ENCODE measurements at places on chromosomes 7 and 10. TPM values are rescaled to one million over a fixed set of nuclear protein-coding genes. Genes with fewer than 3 reads are reported as not detected.
A peak's percentile ranks its signal among the peaks of the same experiment; 100 is the strongest.

CALN1 gene
- not detected for total RNA-seq

TAF3 gene
- 16.8 TPM for total RNA-seq

TLX1 gene
- total RNA-seq: not detected

GRCh38 chr10:43867113-43867512 lies 218.4 kb upstream of the ZNF32 start:
- no peaks in the 10 kb centered on the region for H3K36me3 ChIP-seq
- no peak overlapping the region for H3K27ac ChIP-seq
- H3K4me3 ChIP-seq: no peak overlapping the region
- no peaks in the 10 kb centered on the region for H3K27me3 ChIP-seq

DNA sequence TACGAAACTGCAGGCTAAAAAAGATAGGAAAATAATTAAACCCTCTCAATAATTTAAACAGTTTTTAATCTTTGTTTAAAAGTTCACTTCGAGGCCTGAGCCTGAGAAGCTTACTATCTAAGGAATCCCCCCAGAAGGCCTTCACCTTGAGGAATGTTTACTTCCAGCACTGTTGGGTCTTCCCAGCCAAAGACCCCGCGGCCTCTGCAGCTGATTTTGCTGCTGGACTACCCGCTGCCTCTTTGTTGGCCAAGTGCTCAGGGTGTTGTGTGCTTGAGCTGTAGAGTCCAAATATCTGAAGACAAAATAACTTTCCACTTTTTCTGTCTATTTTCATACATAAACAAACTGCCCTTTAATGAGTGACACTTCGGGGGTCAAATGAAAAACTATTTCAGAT lies 292.7 kb downstream of the GLRX3 start:
- H3K36me3 ChIP-seq: no peaks in the 10 kb centered on the region
- H3K27me3 ChIP-seq: no peaks in the 10 kb centered on the region
- H3K4me1 ChIP-seq: no peaks in the 10 kb centered on the region
- no peak overlapping the region for H3K4me3 ChIP-seq
- DNase-seq: no peak
- no peak overlapping the region for H3K27ac ChIP-seq

- H3K27me3 ChIP-seq: peaks cover 64% of the 10 kb centered on the region
- H3K4me3 ChIP-seq: no peak overlapping the region
- peaks cover 2% of the 10 kb centered on the region for H3K4me1 ChIP-seq
- no peak overlapping the region for H3K27ac ChIP-seq
- no peaks in the 10 kb centered on the region for H3K36me3 ChIP-seq
- no peak for DNase-seq
These were observed 2.5 kb downstream of the PDLIM1 start for GRCh38 chr10:95288303-95288702.

- DNase-seq: no peak
- no peak overlapping the region for H3K27ac ChIP-seq
- H3K27me3 ChIP-seq: no peaks in the 10 kb centered on the region
- no peaks in the 10 kb centered on the region for H3K4me1 ChIP-seq
- H3K36me3 ChIP-seq: no peaks in the 10 kb centered on the region
These were observed 202.6 kb upstream of the ZMIZ1 start for GRCh38 chr10:78865931-78866717.

DNTT gene
- total RNA-seq: not detected

DNA sequence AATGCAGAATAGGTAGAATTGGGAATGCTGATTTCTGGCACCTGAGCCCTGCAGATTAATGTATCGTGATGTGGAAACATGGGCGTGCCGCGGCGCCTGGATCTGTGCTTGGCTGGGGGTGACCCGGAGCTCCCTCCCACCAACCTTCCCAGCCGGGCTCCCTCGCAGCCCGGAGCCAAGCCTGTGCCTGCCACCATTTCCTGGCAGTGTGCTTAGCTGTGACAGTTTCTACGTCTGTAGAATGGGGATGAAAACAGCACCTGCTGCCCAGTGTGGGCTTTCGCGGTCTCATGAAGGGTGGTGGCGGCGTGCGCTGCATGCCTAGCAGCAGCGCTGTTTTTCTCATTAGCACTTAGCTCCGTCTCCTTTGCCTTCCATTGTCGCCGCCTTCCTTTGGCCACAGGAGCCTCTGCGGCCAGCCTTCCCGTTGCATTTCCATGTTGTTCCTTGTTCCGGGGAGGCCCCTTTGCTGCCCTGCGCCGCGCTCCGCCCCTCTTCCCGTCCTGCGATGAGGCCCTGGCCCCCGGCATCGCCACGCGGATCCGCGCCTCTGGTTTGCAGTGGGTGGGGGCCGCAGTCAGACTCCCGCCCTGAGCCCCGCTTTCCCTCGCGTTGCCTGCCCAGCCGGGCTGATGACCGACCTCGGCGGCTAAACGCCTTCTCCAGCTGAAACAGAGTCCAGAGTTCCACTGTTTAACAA lies 84.2 kb downstream of the CUL1 start:
- no peaks in the 10 kb centered on the region for H3K4me1 ChIP-seq
- H3K27me3 ChIP-seq: no peaks in the 10 kb centered on the region
- no peak for DNase-seq

CNNM1 gene
- 0.70 TPM for total RNA-seq

GRCh38 chr7:52668435-52668834 lies 367.0 kb upstream of the POM121L12 start:
- H3K36me3 ChIP-seq: no peaks in the 10 kb centered on the region
- H3K4me3 ChIP-seq: no peak overlapping the region
- DNase-seq: no peak

- H3K36me3 ChIP-seq: no peaks in the 10 kb centered on the region
- DNase-seq: no peak
- peaks cover 18% of the 10 kb centered on the region for H3K4me1 ChIP-seq
- peaks cover 19% of the 10 kb centered on the region for H3K27me3 ChIP-seq
These were observed 40.3 kb downstream of the CYTH3 start for GRCh38 chr7:6232116-6232515.

DNA sequence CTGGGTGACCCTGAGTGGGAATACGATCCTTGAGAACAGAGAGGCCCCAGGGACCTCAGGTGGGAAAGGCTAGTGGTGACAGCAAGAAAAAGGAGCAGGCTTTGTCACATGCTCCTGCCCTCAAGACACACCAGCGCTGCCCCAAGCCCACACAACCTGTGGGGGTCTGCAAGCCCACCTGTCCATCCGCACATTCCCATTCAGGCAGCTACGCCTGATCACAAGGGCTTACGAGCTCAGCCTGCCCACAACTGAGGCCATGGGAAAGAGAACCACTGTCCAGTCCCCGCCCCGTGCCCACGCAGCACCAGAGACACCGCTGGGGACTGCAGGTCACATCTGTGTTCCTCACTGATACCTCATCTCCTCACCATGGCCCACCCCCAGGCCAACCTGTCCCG lies 26.7 kb downstream of the EBF3 start:
- H3K4me3 ChIP-seq: no peak overlapping the region
- no peaks in the 10 kb centered on the region for H3K4me1 ChIP-seq
- no peak overlapping the region for H3K27ac ChIP-seq

- H3K4me1 ChIP-seq: no peaks in the 10 kb centered on the region
- no peak overlapping the region for H3K4me3 ChIP-seq
- H3K27me3 ChIP-seq: peaks cover under 1% of the 10 kb centered on the region
- H3K27ac ChIP-seq: no peak overlapping the region
- DNase-seq: no peak
These were observed 55.8 kb upstream of the FGFR2 start for GRCh38 chr10:121654021-121654545.

AMPH gene
- not detected for total RNA-seq

- no peaks in the 10 kb centered on the region for H3K27me3 ChIP-seq
- H3K27ac ChIP-seq: no peak overlapping the region
- H3K4me3 ChIP-seq: no peak overlapping the region
- H3K4me1 ChIP-seq: no peaks in the 10 kb centered on the region
- DNase-seq: peak; percentile 33
- H3K36me3 ChIP-seq: no peaks in the 10 kb centered on the region
These were observed 89.9 kb downstream of the CDH23 start for GRCh38 chr10:71486484-71487114.

DNA sequence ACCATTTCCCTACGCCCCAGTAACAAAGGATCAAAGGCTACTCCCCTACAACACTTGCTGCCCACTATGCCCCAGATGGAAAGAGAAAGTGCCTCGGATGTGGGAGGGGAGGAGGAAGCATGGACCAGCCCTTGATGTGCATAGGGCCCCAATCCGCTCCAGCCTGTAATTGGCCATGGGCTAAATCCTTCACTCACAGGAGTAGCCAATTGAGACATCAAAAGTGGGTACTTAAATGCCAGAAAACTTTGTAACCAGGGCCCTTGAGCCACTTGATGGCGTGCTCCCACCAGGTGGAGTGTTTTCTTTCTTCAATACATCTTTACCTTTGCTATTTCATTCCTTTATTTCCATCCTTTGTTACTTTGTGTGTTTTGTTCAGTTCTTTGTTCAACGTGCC lies 500.5 kb upstream of the LRRN3 start:
- H3K36me3 ChIP-seq: no peaks in the 10 kb centered on the region
- no peaks in the 10 kb centered on the region for H3K27me3 ChIP-seq
- peaks cover 2% of the 10 kb centered on the region for H3K4me1 ChIP-seq
- H3K27ac ChIP-seq: no peak overlapping the region
- no peak overlapping the region for H3K4me3 ChIP-seq

OR6V1 gene
- not detected for total RNA-seq

RNF148 gene
- not detected for total RNA-seq

- peaks cover 64% of the 10 kb centered on the region for H3K36me3 ChIP-seq
- peaks cover 32% of the 10 kb centered on the region for H3K4me1 ChIP-seq
- no peak for DNase-seq
- H3K27ac ChIP-seq: peak overlapping the region; percentile 100
- peak overlapping the region; percentile 97 for H3K4me3 ChIP-seq
- H3K27me3 ChIP-seq: peaks cover 14% of the 10 kb centered on the region
These were observed 1.5 kb downstream of the KMT2E start for GRCh38 chr7:105015390-105015965.

DNA sequence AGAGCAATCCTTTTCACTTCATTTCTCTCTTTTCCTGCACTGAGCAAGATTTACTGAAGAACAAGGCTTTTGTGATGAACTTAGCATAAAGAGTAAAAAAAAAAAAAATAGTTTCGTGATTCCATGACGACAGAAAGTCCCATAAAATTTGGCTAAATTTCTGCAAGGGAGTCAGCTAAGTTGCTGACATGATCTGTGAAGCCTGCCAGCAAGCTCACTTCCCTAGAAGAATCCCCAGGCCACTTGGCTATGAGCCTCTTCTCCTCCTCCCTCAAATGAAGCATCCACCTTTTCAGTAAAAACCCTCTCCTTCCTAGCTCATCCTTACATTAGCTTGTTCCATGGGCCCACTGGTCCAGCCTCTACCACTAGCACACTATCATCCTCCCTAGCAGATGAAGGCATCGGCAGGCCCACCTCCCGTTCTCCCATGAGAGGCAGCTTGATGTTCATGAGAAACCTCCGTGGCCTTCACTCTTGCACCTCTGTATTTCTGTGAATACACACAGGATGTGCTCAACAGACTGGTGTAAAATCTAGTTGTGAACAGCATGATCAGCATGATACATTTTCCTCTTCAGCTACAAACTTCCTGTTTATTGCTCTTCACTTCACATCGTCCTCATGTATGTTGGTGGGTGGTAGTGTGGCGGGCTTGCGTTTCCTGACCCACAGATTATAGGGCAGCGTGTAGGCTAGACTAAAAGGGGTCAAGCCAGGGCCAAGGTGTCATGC lies 30.9 kb downstream of the GIMAP8 start:
- peaks cover 37% of the 10 kb centered on the region for H3K36me3 ChIP-seq
- H3K27ac ChIP-seq: peak overlapping the region; percentile 99
- H3K4me3 ChIP-seq: peak overlapping the region; percentile 77
- peak; percentile 24 for DNase-seq
- no peaks in the 10 kb centered on the region for H3K27me3 ChIP-seq
- peaks cover 89% of the 10 kb centered on the region for H3K4me1 ChIP-seq

DNA sequence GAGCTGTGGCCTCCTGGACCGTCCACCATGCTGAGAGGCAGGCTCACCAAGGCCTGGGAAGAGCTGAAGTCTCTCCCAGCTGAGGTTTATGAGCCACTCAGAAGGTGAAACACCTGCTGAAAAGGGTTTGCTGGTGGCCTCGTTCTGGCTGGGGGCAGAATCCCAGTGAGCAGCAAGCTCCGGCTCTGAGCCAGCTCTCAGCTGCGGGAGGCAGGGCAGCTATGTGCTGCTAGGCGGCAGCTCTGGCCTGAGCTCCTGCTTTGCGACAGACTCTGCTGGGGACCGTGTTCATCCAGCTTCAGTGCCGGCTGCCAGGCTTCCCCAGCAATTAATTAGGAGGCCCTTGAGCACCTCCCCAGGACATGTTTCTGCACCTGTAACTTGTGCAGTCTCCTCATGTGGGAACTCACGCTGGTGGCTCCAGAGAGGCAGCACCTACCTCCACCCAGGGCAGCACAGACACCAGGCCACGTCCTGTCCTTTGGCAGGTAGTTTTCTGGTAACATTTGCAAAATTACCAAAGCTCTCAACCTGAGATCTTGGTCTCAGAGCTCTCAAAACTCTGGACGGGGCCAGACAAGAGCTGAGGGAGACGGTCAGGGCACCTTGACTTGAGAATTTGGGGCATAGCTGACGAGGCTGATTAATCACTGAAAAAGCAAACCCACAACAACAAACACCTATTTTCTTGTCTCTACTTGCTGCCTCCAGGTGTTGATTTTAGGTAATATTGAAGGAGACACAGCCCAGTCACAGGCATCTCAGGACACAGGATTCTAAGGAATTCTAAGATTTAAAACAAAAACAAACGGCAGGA lies 185.0 kb downstream of the TCERG1L start:
- no peaks in the 10 kb centered on the region for H3K36me3 ChIP-seq
- DNase-seq: no peak
- no peak overlapping the region for H3K27ac ChIP-seq
- peaks cover 4% of the 10 kb centered on the region for H3K4me1 ChIP-seq

GRCh38 chr7:50333221-50333651 lies 28.7 kb downstream of the IKZF1 start:
- H3K4me1 ChIP-seq: peaks cover 63% of the 10 kb centered on the region
- no peak for DNase-seq
- peak overlapping the region; percentile 82 for H3K27ac ChIP-seq
- H3K36me3 ChIP-seq: peaks cover 52% of the 10 kb centered on the region
- H3K4me3 ChIP-seq: no peak overlapping the region
- no peaks in the 10 kb centered on the region for H3K27me3 ChIP-seq

AGMO gene
- not detected for total RNA-seq

GRM8 gene
- total RNA-seq: not detected

DNA sequence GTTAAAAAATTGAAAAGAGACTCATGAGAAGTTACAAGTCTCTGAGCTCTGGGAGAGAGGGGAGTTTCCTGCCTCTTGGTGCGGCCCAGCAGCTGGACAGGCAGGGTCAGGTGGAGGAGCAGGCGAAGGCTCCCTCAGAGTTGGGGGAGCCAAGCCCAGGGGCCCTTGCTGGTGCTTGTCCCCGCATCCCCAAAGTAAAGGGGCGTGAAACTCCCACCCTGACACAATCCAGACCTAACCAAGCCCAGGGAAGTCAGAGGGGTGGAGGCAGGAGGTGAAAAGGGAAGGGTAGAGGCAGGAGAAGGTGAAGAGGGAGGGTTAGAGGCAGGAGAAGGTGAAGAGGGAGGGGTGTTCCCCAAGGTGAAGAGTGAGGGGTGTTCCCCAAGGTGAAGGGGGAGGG lies 322.8 kb downstream of the GLRX3 start:
- H3K27me3 ChIP-seq: no peaks in the 10 kb centered on the region
- H3K36me3 ChIP-seq: no peaks in the 10 kb centered on the region
- H3K4me3 ChIP-seq: no peak overlapping the region
- no peaks in the 10 kb centered on the region for H3K4me1 ChIP-seq
- H3K27ac ChIP-seq: no peak overlapping the region

Measured in activated naive CD8-positive, alpha-beta T cell treated with anti-CD3 and anti-CD28 coated beads for 36 hours (primary cell).